Kidney (tissue), 22 donors: ENCODE measurements at places on chromosomes 5 and 9. TPM values are rescaled to one million over a fixed set of nuclear protein-coding genes. Genes with fewer than 3 reads are reported as not detected.

- DNase-seq, result no peak
- H3K27me3 ChIP-seq, result no peaks in the 10 kb centered on the region
- H3K4me3 ChIP-seq, result no peak overlapping the region
- H3K27ac ChIP-seq, result no peak overlapping the region
Observed at GRCh38 chr9:126852086-126852688, 8.3 kb upstream of the ZBTB34 start.

DNA sequence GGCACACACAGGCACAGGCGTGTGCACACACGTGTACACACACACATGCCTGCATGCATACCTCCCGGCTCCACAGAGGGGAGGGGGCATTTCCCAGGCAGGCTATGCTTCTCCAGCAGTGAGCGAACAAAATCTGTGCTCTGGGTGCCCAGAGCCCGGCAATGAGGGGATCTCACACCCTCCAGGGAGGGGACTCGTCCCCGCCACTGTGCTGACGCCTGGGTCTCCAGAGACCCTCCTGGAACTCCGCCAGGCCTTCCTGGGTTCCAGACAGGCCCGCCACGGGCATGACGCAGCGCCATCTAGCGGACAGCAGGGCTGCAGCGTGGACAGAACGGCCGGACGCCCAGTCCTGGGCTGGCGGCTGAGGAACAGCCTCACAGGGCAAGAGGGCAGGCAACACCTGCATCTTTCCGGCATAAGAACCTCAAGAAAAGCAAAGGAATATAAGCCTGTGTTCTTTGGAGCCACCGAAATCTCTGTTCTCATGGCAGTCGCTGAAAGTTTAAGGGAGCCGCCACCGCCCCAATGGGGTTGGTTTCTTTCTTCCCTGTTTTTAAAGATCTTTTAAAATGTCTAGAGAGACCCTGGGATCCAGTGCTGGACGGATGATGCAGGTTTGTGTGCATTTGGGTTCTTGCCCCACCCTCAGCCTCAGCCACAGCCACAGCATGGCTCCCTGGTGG lies 135.6 kb upstream of the PPP1R26 start:
- no peaks in the 10 kb centered on the region for H3K4me1 ChIP-seq
- no peak overlapping the region for H3K27ac ChIP-seq
- H3K27me3 ChIP-seq, result no peaks in the 10 kb centered on the region
- DNase-seq, result peak; percentile 75

GRCh38 chr5:114243281-114243971 lies 118.4 kb upstream of the KCNN2 start:
- H3K27ac ChIP-seq, result no peak overlapping the region
- H3K4me3 ChIP-seq, result no peak overlapping the region
- H3K36me3 ChIP-seq, result no peaks in the 10 kb centered on the region
- DNase-seq, result no peak

GRCh38 chr9:77156646-77157371 lies 20.5 kb upstream of the VPS13A start:
- no peaks in the 10 kb centered on the region for H3K36me3 ChIP-seq
- no peaks in the 10 kb centered on the region for H3K27me3 ChIP-seq
- no peak overlapping the region for H3K27ac ChIP-seq
- H3K4me3 ChIP-seq, result no peak overlapping the region
- no peaks in the 10 kb centered on the region for H3K4me1 ChIP-seq
- no peak for DNase-seq

The KCNT1 gene
- total RNA-seq, result not detected
